ENCODE measurements at places on chromosomes 5 and 9. TPM values are rescaled to one million over a fixed set of nuclear protein-coding genes. Genes with fewer than 3 reads are reported as not detected.

Gene CCL27
- 0.86 TPM for total RNA-seq

Gene C9orf78
- 34.6 TPM for total RNA-seq

Gene SPATA31A3
- total RNA-seq = not detected

Gene ARID3C
- total RNA-seq = not detected

Gene ROR2
- 12.4 TPM for total RNA-seq
